IMR-90 (cell line): ENCODE measurements at places on chromosomes 6 and 20.

GRCh38 chr6:15553031-15553430 is 109.8 kb downstream of the DTNBP1 start:
- no peak for DNase-seq

DNA sequence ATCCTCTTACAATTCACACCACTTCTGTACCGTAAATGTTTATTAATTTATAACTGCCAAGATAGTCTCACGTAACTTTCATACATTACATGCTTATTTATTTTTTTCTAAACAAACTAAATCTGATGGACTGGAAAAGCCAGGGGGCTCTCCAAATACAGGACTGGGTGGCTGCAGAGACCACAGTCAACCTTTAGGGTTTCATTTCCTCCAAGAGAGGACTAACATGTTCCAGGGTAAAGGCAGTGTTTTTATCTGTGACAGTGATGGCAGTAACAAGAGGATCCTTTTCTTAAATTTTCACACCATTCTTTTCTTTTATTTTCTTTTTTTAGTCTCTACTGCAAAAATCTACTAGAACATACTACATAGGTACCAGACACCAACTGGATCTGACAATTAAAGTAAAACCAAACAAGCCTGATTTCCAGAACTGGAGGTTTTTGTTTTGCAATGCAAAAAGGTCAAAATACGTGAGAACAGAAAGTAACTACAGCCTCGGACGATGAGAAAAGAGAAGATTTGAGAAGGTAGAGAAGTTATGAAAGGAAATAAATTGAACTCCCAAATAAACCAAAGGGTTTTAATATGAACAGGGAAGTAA is 1.2 kb downstream of the LMBRD1 start:
- no peak for DNase-seq

DNA sequence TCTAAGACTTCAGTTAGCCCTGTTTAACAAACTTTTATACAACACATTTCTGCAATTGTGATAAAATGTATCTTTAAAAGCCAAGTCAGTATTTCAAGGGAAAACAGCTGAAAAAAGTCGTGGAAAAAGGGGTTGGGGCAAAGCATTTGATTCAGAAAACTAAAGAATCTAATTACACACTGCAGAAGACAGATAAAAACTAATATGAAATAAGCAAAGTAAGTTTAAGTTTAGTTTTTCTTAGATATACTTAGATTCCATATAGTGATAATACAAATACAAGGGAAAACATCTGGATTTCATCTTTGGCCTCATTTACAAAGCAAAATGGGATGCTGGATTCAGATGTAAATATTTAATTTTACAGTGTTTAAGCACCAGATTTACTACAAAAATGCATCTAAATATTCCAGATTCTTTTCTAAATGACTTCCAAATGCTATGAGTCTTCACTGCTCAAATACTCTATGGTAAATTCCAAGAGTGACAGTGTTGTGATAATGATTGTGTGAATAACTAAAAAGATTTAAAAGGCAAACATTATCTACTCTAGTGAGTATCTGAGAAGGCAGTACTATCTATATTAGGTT is 1.5 kb upstream of the ADNP start:
- peak; percentile 64 for DNase-seq

- no peak for DNase-seq
Observed at GRCh38 chr6:134315189-134315588, 2.7 kb downstream of the SGK1 start.

GRCh38 chr20:50327666-50328065 is 137.0 kb downstream of the CEBPB start:
- no peak for DNase-seq

DNA sequence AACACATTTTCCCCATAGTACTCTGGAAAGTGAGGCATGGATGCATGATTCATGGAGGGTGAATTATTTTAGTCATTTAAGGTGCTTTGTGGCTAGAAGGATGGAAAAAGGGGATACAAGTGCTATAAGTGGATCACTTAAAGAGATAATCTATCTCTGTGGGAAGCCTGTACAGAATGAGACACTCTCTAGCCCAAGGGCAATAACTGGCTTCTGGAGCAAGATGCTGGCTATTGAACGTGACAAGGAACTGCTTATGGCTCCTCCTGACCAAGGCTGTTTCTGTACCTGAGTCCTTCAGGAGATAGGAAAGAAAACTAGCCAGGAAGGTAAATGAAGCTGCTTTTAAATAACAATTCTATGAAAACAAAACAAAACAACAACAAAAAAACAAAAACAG is 590.7 kb downstream of the EYS start:
- DNase-seq = no peak

DNA sequence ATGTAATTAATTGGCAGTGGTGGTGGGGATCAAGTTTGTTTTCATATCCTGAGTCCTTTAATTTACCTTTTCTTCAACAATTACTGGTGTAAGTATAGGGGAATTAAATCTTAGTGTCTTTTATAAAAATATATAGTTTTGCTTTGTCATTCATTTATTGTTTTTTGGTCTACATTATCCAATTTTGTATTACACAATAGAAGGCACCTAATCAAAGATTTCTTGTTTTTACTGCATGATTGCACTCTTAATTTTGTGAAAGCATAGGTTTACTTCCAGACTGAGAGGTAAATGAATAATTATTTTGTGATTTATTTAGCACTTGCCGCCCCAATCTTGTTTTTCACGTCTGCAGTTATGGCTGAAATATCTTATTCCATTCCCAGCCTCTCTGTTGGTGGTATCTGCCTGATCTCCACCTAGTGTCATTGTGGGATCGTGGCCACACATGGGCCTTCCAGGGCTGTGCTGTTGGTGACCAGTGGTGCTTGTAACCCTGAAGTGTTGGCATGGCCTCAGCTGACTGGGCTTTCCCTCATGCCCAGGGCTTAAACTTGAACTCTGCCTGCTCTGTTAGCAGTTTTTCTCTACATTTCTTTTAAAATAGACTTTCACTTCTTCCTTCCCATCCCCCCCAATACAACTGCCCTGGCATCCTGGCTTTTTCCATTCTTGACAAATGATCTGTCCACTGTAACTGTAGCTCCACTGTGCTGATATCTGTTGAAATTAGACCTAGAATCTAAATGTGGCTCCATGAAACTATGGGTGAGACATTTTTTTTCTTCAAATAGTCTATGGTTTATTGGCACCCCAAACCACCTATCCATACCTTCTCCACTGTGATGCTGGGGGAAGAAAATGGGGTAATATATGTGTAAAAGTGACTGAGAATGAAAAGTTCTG is 24.8 kb downstream of the E2F3 start:
- DNase-seq = no peak

DNA sequence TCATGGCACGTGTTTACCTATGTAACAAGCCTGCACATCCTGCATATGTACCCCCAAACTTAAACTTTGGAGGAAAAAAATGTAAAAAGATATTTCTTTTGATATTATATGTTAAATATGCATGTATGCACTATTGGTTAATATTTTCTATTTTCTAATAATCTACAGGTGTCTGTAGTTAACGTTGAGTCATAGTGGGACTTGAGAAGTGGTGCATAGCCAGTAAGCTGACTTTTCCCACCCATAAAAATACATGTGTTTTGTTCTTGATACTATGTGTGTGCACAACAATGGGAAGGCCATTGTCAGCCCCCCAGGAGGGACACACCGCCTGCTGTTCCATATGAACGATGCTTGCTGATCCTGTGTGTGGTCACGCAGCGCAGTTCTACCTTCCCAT is 49.1 kb downstream of the FAM120B start:
- no peak for DNase-seq

- DNase-seq = no peak
Observed at GRCh38 chr20:18056174-18057100, 1.3 kb downstream of the OVOL2 start.

DNA sequence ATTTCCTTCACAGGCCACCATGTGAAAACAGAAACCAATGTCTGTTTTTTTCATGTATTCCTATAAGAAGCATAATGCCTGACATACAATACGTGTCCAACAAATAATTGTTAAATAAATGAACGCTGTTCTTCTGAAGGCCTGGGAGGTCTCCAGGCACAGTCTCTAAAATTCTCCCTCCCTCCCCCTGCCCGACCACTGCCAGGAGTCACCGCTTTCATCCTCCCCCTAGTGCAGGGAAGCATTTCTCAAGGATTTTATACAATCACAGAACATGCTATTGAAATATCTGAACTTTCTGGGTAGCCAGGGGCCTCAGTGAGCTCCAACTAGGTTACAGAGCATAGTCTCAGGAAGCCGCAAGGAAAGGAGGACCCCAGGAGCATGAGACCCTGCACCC is 95.3 kb downstream of the ZNF217 start:
- no peak for DNase-seq

- no peak for DNase-seq
Observed at GRCh38 chr6:144690666-144691065, 405.5 kb downstream of the UTRN start.

DNA sequence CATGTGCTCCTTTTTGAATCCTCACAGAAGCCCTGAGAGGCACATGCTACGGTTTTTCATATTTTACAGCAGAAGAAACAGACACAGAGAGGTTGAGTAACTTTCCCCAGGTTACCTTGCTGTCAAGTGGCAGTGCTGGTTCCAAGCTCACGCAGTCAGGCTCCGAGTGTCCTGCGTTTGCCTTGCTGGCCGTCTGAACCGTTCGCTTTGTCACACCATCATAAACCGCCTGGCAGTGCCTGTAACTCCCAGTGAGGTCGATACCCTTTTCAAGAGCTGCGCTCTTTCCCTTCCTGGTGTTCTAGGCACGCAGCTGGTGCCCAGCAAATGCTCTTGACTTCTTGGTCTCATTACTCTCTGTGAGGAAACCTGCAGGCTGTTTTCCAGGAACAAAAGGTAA is 31.3 kb upstream of the KCNG1 start:
- no peak for DNase-seq

- no peak for DNase-seq
Observed at GRCh38 chr6:53220605-53221004, 72.0 kb upstream of the GCM1 start.

DNA sequence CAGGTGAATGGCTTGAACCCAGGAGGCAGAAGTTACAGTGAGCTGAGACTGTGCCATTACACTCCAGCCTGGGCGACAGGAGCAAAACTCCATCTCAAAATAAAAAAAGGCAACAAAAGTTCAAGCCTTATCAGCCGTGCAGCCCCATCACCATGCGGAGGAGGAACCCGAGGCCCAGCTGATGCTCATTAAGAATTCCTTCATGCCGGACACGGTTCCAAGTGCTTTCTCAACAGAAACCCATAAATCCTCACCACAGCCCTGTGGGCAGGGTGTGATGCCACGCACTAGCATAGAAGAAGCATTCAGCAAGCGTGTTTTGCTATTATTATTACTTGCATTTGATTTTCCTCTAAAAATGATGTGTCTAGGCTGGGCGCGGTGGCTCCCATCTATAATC is 56.3 kb downstream of the PREX1 start:
- no peak for DNase-seq

- DNase-seq = no peak
Observed at GRCh38 chr20:46204594-46205186, 86.6 kb downstream of the CD40 start.

GRCh38 chr6:156854466-156855161 is 77.4 kb downstream of the ARID1B start:
- DNase-seq = no peak

- no peak for DNase-seq
Observed at GRCh38 chr6:51675020-51675921, 412.1 kb downstream of the PKHD1 start.

DNA sequence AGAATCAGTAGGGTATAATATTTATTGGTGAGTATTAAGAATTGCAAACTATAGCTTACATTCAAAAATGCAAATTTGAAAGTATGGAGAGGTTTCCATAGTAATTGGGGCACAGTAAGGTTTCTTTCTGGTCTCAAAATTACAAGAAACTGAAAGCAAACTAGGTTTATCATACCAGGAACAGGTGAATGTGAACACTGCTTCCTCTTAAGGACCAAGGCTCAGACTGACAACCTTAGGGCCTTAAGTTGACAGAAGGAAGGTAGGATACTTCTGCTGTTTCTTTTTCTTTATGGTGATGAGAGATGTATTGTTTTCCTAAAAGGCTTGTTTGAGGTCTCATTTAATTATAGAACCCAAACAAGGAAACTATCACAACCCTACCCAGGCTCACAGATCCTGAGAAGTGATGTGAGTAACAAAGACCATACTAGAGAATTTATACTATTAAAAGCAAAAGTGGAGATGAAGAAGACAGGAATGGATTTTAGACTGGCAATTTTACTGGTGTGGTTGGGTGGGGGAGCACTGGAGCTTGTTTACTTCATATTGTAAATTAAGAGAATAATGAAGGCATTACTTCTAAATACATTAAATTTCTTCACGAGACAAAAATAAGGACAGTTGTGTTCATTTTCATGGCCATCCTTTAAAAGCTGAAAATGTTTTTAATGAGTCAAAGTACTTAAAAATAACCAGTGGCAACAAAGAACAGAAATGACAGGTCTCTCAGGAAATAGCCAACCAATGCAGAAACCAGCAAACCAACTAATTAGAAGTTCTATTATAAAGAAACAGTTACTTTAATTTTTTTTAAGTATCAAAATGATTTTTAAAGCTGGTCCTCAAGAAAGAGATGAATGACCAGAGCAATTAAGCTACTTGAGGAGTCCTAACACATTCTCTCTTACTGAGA is 21.3 kb downstream of the STAU1 start:
- DNase-seq = no peak

- peak; percentile 95 for DNase-seq
Observed at GRCh38 chr6:154510144-154510905, at the start of gene CNKSR3. Gene CNKSR3, minus strand, starts transcription at chr6:154510685. Its CDS starts 571 bp downstream, at chr6:154510114.

GRCh38 chr20:60177080-60177479 is 218.9 kb downstream of the CDH26 start:
- no peak for DNase-seq

DNA sequence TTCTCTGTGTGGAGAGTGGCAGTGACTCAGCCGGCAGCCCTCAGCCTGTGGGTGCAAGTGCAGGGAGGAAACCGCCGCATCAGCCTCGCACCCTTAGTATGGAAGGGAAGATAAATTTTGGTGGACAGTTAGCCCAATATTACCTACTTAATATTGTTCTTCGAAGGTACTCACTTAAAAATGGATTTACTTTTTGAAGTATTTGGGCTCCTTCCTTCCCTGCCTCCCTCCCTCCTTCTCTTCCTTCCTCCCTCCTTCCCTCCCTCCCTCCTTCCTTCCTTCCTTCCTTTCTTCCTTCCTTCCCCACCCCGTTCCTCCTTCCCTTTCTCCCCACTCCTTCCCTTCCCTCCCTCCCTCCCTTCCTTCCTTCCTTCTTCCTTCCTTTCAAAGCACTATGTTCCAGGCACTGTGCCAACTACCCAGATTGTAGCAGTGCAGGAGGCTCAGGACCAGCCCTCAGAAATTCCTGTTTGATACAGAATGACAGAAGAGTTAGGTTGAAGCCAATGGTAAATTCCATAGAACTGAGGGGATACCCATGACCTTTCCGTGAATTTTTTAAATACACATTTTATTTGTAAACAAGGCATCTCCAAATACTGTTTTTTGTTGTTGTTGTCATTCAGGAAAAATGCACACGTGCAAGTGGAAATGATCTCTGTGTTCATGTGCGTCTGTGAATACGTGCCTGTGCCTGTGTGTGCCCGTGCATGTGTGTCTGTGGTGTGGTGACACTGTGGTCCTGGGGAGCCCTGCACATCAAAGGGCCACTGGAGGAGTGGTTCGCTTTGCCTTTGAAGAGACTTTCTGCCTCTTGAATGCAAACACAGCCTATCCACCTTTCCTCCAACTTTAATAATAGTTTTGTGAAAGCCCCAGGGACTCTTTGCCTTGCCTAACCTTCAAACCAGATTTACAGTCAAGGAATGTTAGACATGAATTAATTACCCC is 141.7 kb downstream of the EDN3 start:
- DNase-seq = no peak
